GM23248 (cell line): ENCODE measurements at places on chromosomes 11 and 22.

DNA sequence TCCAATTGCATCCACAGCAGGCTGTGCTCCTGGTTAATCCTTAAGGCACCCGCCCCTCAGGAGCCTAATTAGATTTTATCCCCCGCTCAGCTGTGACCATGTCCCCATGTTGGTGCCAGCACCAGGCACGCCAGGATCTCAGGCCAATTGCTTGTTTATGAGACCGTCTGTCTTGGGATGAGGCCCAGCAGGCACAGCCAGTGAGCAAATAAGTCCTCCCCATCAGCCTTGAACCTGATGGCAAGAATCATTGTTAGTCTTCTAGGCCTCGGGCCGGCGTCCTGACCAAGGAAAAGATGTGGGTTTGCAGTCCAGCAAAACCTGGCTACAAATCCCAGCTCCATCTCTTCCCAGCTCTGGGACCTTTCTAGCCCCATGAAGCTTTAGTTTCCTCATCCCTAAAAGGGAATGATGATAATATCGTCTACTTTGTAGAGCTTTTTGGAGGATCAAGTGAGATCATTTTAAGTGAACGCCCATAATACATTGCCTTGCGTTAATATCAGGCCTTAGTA is 57.3 kb downstream of the TP53I11 start:
- no peak for DNase-seq

GRCh38 chr11:35721651-35722282 is 59.2 kb downstream of the TRIM44 start:
- DNase-seq = peak; percentile 4

DNA sequence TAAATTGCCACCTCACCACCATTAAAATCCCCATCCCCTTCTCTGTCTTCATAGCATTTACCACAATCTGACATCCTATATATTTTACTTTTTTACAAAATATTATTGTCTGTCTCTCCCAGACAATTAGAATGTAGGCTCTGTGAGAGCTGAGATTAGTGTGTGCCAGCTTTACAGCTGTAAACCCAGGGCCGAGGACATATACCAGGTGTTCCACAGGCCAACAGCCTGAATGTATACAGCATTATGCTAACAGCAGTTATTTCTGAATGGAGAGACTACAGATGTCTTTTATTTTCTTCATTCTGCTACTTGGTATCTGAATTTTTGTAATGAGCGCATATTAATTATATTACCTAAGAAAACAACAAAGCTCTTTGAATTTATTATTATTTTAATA is 36.7 kb downstream of the FZD4 start:
- no peak for DNase-seq

- DNase-seq = peak; percentile 83
Measured at GRCh38 chr11:77473801-77474683, at the start of gene PAK1. Gene PAK1 (minus strand): TSS chr11:77474094. CDS start chr11:77392520, 81,574 bp downstream.

DNA sequence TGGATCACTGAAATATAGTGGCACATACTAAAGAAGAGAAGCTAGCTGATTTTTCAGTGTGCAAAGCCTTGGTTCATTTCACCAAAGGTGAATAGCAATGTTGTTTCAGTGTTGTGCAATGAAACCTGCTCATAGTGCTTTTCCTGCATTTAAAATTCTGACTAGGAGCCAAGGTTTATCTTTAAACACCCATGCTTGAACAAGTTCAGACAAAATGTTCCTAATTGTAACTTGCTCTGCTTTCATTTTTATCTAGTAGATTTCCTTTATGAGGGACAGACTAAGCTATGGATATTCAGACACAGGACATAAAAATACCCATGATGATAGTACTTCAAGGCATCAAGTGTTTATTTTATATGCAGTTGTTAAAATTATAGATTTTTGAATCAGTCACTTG is 47.7 kb downstream of the BBOX1 start:
- no peak for DNase-seq

GRCh38 chr11:12224537-12224893 is 114.1 kb downstream of the MICAL2 start:
- no peak for DNase-seq

DNA sequence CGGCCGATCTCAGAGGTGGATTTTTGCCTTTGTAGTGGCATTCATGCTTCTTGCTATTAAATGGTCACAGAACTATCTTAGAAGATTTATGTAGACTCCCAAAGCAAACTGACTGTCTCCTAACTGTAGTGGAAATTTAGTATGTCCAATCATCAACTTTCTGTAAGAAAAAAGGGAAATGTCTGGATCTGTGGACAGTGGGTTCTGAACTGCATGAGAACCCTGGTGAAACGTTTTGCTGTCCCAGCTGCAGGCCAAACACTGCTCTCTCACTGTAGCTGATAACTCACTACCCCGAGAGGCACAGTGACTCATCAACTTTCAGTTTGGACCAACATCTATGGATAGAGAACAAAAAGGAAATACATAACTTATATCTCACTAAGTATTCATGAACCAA is 387.1 kb downstream of the SOX6 start:
- DNase-seq = peak; percentile 86

GRCh38 chr11:20035701-20036601 is 124.3 kb downstream of the DBX1 start:
- peak; percentile 92 for DNase-seq

DNA sequence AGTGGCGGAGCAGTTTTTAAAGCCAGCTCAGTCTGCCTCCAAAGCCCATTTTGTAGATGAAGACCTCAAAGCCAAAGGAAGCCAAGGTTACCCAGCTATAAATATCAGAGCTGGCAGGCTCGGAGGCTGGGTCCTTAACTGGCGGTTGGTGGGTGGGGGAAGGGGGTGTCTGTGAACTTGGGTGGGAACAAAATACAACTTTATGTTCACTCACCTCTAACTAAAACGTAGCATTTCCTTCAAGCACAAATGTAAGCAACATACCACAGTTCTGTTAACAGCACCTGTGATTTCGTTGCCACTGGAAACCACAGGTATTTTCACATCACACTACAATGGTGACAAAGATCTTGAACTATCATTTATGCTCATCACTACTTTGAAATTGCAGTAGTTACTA is 99.7 kb upstream of the SYT13 start:
- DNase-seq = no peak
